Activated naive CD4-positive, alpha-beta T cell treated with anti-CD3 and anti-CD28 coated beads for 36 hours (primary cell): ENCODE measurements at places on chromosomes 1 and 21. TPM values are rescaled to one million over a fixed set of nuclear protein-coding genes. Genes with fewer than 3 reads are reported as not detected.

GRCh38 chr1:155200920-155201319 is 6.8 kb downstream of the THBS3 start:
- DNase-seq = no peak
- H3K4me1 ChIP-seq = no peaks in the 10 kb centered on the region
- H3K27ac ChIP-seq = no peak overlapping the region
- no peak overlapping the region for H3K4me3 ChIP-seq
- peaks cover 5% of the 10 kb centered on the region for H3K36me3 ChIP-seq

DNA sequence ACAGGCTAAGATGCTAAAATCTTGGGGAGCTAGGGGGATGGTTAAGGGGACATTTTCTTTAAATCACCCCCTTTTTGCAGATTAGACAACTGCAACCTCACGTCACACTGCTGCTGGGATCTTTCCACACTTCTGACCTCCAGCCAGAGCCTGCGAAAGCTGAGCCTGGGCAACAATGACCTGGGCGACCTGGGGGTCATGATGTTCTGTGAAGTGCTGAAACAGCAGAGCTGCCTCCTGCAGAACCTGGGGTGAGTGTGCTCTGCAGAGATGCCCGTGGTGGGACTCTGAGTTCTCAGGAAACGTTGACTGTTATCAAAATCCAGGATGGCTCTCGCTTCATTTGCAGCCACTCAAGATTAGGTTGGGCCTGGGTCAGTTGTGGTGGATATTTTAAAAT is 13.3 kb downstream of the OR2B11 start:
- H3K27ac ChIP-seq = no peak overlapping the region
- no peak for DNase-seq

GRCh38 chr1:204219971-204220616 is 6.3 kb upstream of the GOLT1A start:
- no peak overlapping the region for H3K27ac ChIP-seq
- H3K4me3 ChIP-seq = no peak overlapping the region
- no peak for DNase-seq
- H3K4me1 ChIP-seq = no peaks in the 10 kb centered on the region
- no peaks in the 10 kb centered on the region for H3K36me3 ChIP-seq

GRCh38 chr21:25373126-25374082 is 233.9 kb downstream of the MRPL39 start:
- H3K4me3 ChIP-seq = no peak overlapping the region
- no peak overlapping the region for H3K27ac ChIP-seq
- no peaks in the 10 kb centered on the region for H3K36me3 ChIP-seq
- peaks cover 6% of the 10 kb centered on the region for H3K27me3 ChIP-seq

DNA sequence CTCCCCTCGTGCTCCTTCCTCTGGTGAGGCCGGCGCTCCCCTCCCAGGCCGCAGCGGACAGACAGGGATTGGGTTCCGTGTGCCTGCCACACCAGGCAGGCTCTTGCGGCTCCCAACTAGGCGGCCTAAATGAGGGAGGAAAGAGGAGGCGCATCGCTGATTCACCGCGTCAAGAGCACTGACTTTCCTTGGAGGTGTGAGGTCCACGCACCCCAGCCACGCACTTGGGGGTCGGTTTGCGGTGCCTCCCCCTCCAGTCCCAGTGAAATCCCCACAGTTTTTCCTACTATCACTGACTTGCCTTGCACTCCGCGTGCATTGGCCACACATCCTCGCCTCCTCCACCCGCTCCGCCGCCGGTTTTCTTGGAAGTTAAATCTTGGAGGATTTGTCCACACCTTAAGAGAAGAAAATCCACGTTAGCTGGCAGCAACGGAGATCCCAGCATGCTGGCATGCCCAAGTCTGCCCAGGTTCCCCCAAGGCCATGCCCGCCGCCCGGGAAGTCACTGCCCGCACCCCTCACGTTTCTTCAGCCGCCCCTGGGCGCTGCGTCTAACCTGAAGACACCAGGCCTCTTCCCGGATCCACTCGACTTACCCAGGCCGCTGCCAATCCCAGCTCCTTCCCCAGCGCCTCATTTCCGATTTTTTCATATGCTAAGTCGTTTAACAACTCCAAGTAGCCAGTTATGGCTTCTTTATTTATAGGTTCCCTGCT is 1.1 kb upstream of the FOXD3 start:
- H3K27ac ChIP-seq = peak overlapping the region; percentile 54
- no peak for DNase-seq
- H3K4me1 ChIP-seq = peaks cover 43% of the 10 kb centered on the region
- peaks cover 6% of the 10 kb centered on the region for H3K36me3 ChIP-seq
- H3K4me3 ChIP-seq = peak overlapping the region; percentile 72
- peaks cover 64% of the 10 kb centered on the region for H3K27me3 ChIP-seq

DNA sequence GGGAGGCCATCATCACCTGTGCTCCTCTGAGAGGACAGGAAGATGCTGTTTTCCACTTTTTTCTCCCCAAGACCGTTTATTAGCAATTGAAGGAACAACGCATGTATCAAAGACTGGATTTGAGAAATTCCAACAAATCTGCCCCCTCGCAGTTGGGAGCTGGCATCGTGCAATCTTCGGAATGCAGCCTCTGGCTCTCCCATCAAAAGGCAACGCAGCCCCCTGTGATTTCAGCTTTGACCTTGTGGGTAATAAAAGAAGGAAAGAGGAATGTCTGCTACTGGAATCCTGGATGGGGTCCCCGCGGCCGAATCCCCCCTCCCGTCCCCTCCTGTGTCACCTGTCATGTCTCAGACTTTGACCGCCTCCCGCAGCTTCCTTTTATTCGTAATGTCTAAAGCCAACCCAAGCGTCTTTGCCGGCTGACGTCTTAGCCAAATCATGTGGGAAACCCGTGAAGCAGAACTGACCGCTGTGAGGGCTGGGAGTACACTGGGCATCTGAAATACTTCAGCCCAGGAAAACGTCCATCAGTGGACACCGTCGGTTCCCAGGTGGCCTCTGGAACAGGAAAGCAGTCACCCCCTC is 101.5 kb downstream of the WDR4 start:
- no peak overlapping the region for H3K27ac ChIP-seq
- no peaks in the 10 kb centered on the region for H3K36me3 ChIP-seq
- DNase-seq = no peak
- H3K4me3 ChIP-seq = no peak overlapping the region
- H3K4me1 ChIP-seq = peaks cover 21% of the 10 kb centered on the region

- H3K27me3 ChIP-seq = no peaks in the 10 kb centered on the region
- H3K27ac ChIP-seq = peak overlapping the region; percentile 88
- H3K4me3 ChIP-seq = peak overlapping the region; percentile 94
- H3K36me3 ChIP-seq = peaks cover 1% of the 10 kb centered on the region
- peaks cover 24% of the 10 kb centered on the region for H3K4me1 ChIP-seq
These were observed 644 bp downstream of the UBE4B start for GRCh38 chr1:10033359-10033845.

DNA sequence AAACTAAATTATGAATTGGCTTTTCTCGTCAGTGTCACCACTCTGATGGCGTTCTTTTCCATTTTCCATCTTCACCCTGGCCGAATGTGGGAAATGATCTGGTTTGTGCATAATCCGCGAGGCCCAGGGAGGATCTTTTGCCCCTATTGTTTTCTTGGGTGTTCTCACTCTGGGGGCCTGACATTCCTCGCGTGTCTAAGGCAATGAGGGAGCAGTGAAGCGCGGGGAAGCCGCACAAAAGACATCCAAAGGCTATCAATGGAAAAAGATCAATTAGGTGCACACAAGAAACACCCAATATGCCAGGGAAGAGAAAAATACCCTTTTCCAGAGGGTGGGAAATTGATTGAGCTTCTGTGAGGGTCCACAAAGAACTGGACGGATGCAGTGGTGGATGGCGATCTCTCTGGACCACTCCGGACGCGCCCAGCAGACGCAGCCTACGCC is 941 bp upstream of the C1orf21 start:
- no peak for DNase-seq
- no peaks in the 10 kb centered on the region for H3K36me3 ChIP-seq
- H3K4me1 ChIP-seq = peaks cover 14% of the 10 kb centered on the region
- H3K27me3 ChIP-seq = peaks cover 59% of the 10 kb centered on the region
- no peak overlapping the region for H3K27ac ChIP-seq

GRCh38 chr1:46446646-46447498 is 42.8 kb upstream of the DMBX1 start:
- H3K27me3 ChIP-seq = peaks cover 47% of the 10 kb centered on the region
- no peak overlapping the region for H3K27ac ChIP-seq
- H3K36me3 ChIP-seq = no peaks in the 10 kb centered on the region
- H3K4me1 ChIP-seq = peaks cover 27% of the 10 kb centered on the region

GRCh38 chr1:151970626-151971025 is 23.0 kb downstream of the S100A10 start:
- peaks cover 2% of the 10 kb centered on the region for H3K27me3 ChIP-seq
- no peak for DNase-seq
- no peak overlapping the region for H3K27ac ChIP-seq
- H3K4me1 ChIP-seq = peaks cover 30% of the 10 kb centered on the region

GRCh38 chr1:160158031-160158430 is 6.6 kb downstream of the ATP1A4 start:
- no peaks in the 10 kb centered on the region for H3K27me3 ChIP-seq
- no peaks in the 10 kb centered on the region for H3K4me1 ChIP-seq
- no peak for DNase-seq
- no peak overlapping the region for H3K27ac ChIP-seq
- H3K36me3 ChIP-seq = no peaks in the 10 kb centered on the region

GRCh38 chr21:16037421-16037955 is 307.7 kb downstream of the USP25 start:
- H3K36me3 ChIP-seq = no peaks in the 10 kb centered on the region
- peaks cover 2% of the 10 kb centered on the region for H3K4me1 ChIP-seq
- H3K27ac ChIP-seq = no peak overlapping the region
- DNase-seq = no peak

DNA sequence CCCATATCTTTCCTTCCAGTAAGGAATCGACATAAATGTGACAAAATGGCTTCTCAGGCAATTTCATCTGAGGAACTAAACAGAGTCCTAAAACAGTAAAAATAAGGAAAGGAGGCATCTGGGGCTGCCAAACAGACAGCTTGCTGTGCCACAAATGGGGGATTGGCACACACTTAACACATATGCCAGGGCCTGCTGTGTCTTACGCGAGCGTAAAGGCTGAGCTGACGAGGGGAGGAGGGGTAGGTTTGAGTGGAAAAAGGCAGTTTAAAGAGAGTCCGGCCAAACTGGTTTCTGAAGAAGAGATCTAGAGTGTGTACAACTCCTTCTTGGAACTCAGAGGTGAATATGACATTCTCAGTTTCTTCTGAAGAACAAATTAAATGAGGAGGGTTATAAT is 244.1 kb upstream of the MAP1LC3C start:
- H3K4me3 ChIP-seq = no peak overlapping the region

- peaks cover 79% of the 10 kb centered on the region for H3K36me3 ChIP-seq
- no peak overlapping the region for H3K27ac ChIP-seq
- H3K4me3 ChIP-seq = no peak overlapping the region
- DNase-seq = no peak
These were observed 58.5 kb downstream of the SERBP1 start for GRCh38 chr1:67371681-67372080.

DNA sequence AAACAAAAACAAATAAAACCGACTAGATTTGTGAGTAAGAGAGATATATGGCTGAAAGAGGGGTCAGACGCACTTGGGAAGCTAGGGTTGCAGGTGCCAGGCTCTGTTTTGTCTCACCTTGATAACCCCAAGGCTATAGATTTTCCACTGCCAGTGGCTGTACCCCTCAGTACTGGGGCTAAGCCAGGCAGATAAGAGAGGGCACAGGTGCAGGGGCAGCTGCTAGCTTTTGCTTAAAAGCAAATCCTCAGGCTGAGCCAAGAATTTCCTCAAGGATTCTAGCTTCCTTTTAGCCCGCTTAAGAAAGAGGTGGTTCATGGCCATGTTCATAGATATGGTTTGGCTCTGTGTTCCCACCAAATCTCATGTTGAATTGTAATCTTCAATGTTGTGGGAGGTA is 57.9 kb downstream of the OVGP1 start:
- peaks cover 15% of the 10 kb centered on the region for H3K27me3 ChIP-seq
- H3K36me3 ChIP-seq = no peaks in the 10 kb centered on the region
- H3K27ac ChIP-seq = no peak overlapping the region
- no peak for DNase-seq
- no peaks in the 10 kb centered on the region for H3K4me1 ChIP-seq
- no peak overlapping the region for H3K4me3 ChIP-seq

- no peak for DNase-seq
- no peaks in the 10 kb centered on the region for H3K27me3 ChIP-seq
- no peak overlapping the region for H3K4me3 ChIP-seq
- no peaks in the 10 kb centered on the region for H3K4me1 ChIP-seq
- no peak overlapping the region for H3K27ac ChIP-seq
- H3K36me3 ChIP-seq = no peaks in the 10 kb centered on the region
These were observed 22.0 kb downstream of the SERINC2 start for GRCh38 chr1:31434979-31435378.

GRCh38 chr1:65003316-65003664 is 36.9 kb upstream of the JAK1 start:
- no peak for DNase-seq
- H3K27me3 ChIP-seq = no peaks in the 10 kb centered on the region
- H3K4me3 ChIP-seq = peak overlapping the region; percentile 82
- H3K4me1 ChIP-seq = peaks cover 38% of the 10 kb centered on the region
- H3K27ac ChIP-seq = peak overlapping the region; percentile 48

DNA sequence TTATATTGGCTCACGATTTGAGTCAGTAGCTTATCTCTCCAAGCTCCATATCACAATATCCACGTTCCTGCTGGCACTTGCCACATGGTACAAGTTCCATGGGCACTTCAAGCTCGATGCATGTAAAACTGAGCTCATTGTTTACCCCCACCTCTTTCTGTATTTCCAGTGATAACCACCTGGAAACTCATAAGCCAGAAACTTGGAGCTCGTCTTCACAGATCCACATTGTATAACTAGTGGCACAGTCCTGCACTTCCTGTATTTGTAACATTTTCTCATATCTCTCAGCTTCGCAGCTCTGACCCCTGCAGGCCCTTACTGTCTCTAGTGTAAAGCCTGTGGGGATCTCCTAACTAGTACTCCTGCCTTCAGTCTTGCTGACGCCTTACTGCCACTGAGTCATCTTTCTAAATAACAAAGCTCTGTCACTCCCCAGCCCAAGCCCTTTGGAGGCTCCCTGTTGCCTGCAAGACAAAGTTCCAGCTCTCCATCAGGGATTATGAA is 6.5 kb upstream of the C2CD4D start:
- H3K27me3 ChIP-seq = no peaks in the 10 kb centered on the region
- peaks cover 26% of the 10 kb centered on the region for H3K4me1 ChIP-seq
- H3K4me3 ChIP-seq = no peak overlapping the region
- peaks cover 14% of the 10 kb centered on the region for H3K36me3 ChIP-seq
- DNase-seq = peak; percentile 43

DNA sequence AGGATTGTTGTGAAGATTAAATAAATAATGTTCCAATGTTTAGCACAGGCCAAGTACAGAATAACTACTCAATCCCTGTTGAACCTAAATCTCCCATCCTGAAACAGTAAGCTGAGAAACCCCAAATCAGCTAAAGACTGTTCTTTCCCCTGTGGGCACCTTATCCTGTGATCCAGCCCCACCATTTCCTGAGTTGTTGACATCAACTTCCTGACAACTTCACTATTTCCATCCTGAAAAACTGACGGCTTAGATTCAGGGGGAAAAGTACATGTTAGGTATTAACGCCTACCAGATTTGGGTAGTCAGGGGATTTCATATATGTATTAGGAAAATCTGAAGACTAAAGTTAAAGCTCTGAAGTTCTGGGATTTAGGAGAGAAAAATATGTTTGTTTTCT is 51.7 kb upstream of the PALMD start:
- H3K4me1 ChIP-seq = no peaks in the 10 kb centered on the region
- H3K27ac ChIP-seq = no peak overlapping the region
- no peaks in the 10 kb centered on the region for H3K36me3 ChIP-seq
- no peaks in the 10 kb centered on the region for H3K27me3 ChIP-seq
- H3K4me3 ChIP-seq = no peak overlapping the region

Gene HUNK
- 0.20 TPM for total RNA-seq

Gene ZNF687
- total RNA-seq = 20.9 TPM

Gene RUNX3
- total RNA-seq = 83.8 TPM

Gene FBXO2
- 1.1 TPM for total RNA-seq

Gene OLIG2
- not detected for total RNA-seq

Gene RAVER2
- total RNA-seq = 2.5 TPM

Gene CTSK
- total RNA-seq = 0.84 TPM

Gene SIPA1L2
- 2.6 TPM for total RNA-seq

Gene CRB1
- not detected for total RNA-seq

Gene GPBP1L1
- total RNA-seq = 122 TPM
